ENCODE measurements at places on chromosomes 1 and 21.

DNA sequence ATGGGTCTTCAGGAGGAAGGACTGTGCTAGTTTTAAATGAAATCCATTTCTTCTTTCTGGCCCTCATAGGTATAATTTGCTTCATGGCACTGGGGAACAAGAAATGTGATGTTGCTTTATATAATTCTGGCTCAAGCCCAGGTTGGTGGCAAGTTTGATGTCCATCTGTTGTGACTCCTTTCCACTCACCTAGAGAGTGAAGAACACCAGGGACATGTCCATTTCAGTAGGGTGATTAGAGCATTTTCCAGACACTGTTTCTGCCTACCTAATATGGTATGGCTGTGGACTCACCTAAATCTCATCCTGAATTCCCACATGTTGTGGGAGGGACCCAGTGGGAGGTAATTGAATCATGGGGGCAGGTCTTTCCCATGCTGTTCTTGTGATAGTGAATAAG is 278.1 kb downstream of the LMX1A start:
- DNase-seq, result no peak

- no peak for DNase-seq
Observed at GRCh38 chr1:7608628-7609305, 162.3 kb upstream of the VAMP3 start.

DNA sequence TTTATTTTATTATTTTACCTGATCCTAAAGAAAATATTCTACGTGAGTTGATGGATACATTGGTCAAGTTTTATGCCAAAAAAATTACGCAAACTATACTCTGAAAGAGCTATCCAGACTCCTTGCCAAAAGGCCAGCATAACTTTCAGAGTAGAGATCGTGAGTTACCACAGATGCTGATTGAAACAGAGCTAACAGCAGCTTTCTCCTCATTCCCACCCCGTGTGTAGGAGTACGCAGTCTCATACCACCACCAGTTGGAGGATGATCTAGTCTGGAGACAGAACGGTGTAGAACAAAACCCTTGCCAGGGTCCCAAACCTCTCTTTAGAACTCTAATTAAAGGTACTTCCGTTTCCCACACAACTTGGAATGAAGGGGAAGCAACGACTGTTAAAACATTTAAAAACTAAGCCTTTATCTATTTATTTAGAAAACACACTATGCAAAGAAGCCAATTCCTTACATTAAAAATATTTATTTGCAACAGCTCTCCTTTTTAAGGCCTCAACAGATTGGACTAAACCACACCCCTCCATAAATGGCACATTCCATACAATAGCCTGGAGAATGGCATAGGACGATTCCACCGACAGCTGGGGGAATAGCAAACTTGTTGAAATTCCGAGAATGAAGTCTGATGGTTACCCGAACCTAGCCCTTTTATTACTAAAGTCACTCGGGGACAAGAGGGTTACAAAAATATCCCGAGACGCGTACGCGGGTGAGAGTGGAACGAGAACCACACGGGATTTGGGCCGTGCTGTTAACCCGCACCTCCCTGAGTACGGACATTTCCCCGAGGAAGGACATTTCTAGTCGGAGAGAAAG is 1.4 kb downstream of the NUCKS1 start:
- DNase-seq, result no peak

DNA sequence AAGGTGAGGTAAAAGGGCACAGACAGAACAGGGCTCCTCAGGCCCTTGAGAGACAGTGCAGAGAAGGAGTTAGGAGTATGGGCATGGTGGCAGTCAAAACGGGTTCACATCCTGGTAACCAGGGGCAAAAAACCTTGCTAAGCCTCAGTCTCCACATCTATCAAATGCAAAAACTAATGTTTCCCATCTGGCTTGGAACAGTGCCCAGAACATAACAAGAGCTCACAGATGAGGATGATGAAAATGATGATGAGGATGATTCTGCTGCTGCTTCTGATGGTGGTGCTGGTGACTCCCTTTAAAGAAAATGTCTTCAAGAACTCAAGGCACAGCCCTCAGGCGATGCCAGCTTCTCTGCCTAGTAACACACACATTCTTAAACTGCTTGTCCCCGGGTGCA is 24.1 kb downstream of the HHIPL2 start:
- no peak for DNase-seq

DNA sequence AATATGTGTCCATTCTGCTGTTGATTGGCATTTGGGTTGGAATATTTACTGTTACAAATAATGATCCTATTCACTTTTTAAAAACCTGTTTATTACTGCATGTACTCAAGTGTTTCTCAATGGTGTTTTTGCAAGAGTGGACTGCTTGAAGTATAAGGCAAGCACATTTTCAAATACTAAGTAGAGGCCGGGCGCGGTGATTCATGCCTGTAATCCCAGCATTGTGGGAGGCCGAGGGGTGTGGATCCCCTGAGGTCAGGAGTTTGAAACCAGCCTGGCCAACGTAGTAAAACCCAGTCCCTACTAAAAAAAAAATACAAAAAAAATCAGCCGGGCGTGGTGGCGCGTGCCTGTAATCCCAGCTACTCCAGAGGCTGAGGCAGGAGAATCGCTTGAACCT is 276.9 kb upstream of the ADGRL4 start:
- DNase-seq, result no peak

- no peak for DNase-seq
Observed at GRCh38 chr1:180246579-180246978, 16.5 kb downstream of the LHX4 start.

GRCh38 chr21:45867671-45868081 is 113.9 kb upstream of the COL6A1 start:
- DNase-seq, result no peak
